ENCODE measurements at places on chromosomes 16 and 17. TPM values are rescaled to one million over a fixed set of nuclear protein-coding genes. Genes with fewer than 3 reads are reported as not detected.

The CNGB1 gene
- not detected for total RNA-seq

The UBB gene
- 1,877 TPM for total RNA-seq

The TNFRSF17 gene
- not detected for total RNA-seq

The CD7 gene
- not detected for total RNA-seq

The DHRS7B gene
- total RNA-seq, result 28.4 TPM

The C1QTNF1 gene
- 42.5 TPM for total RNA-seq

The ZP2 gene
- not detected for total RNA-seq

The CACNG3 gene
- not detected for total RNA-seq

DNA sequence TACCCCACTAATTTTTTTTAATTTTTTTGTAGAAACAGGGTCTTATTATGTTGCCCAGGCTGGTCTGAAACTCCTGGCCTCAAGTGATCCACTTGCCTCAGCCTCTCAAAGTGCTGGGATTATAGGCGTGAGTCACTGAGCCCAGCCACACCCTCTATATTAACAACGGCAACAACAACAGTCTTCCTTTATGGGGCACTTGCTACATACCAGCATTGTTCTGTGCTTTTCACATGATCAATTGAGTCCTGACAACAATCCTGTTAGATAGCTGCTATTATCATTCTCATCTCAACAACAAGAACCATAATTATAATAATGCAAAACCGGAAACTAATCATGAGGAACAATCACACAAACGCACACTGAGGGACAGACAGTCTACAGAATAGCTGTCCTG lies 12.6 kb upstream of the ARL5C start:
- DNase-seq, result peak; percentile 27

GRCh38 chr17:77160091-77160874 lies 19.5 kb downstream of the SEC14L1 start:
- no peak for DNase-seq

GRCh38 chr17:47705536-47706530 lies 11.9 kb downstream of the TBKBP1 start:
- no peak for DNase-seq

GRCh38 chr17:8117367-8117979 lies 841 bp downstream of the ALOXE3 start:
- DNase-seq, result no peak

DNA sequence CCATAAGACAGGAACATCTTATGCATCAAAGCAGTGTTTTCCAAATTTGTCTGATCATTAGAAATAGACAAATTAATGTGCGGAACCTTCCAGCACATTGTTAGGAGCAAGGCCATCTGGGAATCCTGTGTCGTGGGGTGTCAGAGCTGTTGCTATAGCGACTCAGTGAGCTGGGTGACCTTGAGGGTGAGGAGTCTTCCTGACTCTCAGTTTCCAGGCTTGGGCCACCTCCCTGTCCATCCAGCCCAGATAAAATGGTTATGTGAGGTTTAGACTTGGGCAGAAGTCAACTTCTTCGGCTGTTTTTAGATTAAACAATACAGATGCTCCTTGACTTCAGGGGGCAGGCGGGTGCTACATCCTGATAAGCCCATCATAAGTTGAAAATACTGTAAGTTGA lies 20.6 kb downstream of the MT1X start:
- no peak for DNase-seq

- DNase-seq, result peak; percentile 95
Observed at GRCh38 chr17:75996665-75997590, 3.7 kb upstream of the CDK3 start.

DNA sequence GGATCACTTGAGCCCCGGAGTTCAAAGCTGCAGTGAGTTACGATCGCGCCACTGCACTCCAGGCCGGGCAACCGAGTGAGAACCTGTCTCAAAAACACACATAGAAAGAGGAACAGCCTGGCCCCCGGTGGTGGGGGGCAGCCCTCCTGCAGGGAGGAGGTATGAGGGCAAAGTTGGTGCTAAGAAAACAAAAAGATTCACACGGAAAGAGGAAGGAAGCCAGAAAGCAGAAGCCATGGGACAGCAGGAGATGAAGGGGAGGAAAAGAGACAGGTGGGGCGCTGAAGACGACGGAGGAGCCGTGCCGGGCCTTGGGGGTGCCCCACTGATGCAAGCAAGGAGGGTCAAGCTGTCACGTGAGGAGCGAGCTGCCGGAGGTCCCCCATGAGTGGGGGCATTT lies 8.2 kb upstream of the C16orf74 start:
- DNase-seq, result no peak

DNA sequence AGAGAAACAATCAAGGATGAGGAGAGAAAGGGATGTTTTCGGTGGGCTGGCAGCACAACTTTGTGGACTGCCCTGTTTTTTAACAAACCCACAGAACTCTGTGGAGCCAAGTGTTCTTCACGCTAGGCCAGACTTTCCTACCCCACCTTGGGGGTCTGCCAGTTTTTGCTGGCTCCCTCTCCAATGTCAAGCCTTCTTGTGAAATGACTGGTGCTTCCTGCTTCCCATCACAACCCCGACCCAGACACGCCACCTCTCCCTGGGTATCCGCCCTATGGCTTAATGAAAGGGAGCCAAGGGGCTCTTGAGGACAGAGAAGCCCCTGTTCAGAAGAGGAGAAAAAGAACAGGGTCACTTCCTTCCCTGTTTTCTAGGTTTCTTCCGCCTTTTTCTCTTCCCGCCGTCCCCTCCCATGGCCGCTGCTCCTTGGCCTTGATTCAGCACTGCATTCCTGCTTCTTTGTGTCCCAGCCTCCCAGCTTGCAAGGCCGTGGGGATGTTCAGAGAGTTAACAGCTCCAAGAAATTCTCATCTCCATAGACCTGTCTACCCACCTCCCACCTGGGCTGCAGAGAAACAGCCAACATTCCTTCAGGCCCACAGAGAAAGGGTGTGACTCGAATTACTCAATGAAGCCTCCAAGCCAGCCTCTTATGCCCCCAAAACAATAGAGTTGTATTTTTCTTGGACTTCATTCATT lies 16.5 kb upstream of the SOX9 start:
- DNase-seq, result no peak

DNA sequence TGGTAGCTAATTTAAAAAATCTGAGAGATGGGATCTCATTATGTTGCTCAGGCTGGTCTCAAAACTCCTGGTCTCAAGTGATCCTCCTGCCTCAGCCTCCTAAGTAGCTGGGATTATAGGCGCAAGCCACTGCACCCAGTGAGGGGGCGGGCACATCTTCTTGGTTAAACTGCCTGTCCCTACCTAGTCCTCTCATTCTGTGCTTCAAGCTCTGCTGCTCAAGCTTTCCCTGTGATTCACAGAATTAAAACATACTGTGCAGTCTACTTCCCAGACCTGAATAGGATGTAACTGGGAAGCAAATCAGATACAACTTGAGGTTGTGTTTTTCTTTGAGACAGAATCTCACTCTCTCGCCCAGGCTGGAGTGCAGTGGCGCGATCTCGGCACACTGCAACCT lies 2.3 kb downstream of the MRPL38 start:
- no peak for DNase-seq

DNA sequence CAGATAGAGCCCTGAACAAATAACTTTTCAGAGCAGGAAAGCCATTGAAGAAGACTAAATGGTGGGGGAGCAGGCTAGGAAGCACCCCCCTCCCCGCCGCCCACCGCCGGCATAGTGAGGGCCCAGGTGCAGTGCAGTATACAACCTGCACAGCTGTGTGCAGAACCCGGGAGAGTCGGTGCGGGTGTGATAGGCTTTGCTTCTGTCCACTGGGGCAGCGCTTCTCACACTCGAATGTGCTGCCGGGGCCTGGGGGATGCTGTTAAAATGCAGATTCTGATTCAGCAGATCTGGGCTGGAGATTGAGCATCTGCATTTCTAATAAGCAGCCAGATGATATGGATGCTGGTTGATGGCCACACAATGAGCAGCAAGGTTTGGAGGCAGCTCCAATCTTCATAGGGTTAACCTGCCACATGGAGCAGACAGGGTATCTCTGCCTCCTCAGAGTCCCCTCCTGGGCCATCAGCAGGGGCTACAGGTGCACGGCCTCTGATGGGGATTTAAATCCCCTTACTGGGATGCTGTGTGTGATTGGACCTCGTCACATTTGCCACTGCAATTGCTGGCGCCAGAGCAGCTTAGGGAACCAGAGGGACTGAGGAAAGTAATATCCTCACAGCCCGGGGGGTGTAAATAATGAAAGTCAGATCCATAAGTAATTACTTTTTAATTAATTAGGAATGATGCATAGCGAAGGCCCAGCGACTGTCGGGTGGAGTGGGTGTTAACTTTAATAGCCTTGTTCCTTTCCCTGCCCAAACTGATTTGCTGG lies 172.0 kb upstream of the RPL38 start:
- DNase-seq, result no peak

GRCh38 chr17:81403671-81404534 lies 8.6 kb downstream of the BAHCC1 start:
- no peak for DNase-seq

DNA sequence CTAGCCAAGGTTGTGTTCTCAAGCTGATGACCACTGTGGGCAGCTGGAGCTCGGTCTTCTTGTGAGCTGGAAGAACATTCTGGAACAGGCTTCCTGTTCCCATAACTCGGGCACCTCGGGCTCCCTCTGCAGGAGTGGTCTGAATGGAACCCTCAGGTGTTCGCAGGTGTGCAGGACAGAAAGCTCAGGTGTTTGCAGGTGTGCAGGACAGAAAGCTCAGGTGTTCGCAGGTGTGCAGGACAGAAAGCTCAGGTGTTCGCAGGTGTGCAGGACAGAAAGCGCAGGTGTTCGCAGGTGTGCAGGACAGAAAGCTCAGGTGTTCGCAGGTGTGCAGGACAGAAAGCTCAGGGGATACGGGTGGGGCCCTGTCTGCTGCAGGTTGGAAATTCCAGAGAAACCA lies 109.0 kb upstream of the CACNG5 start:
- no peak for DNase-seq

- no peak for DNase-seq
Observed at GRCh38 chr17:65547253-65547670, 14.2 kb downstream of the AXIN2 start.

- DNase-seq, result no peak
Observed at GRCh38 chr16:59686405-59686804, 952.3 kb upstream of the GOT2 start.

- DNase-seq, result no peak
Observed at GRCh38 chr17:17189559-17189958, 16.6 kb downstream of the PLD6 start.

GRCh38 chr17:35374766-35375344 lies 1.4 kb upstream of the SLFN11 start:
- no peak for DNase-seq

- peak; percentile 42 for DNase-seq
Observed at GRCh38 chr17:79905832-79906231, 66.6 kb upstream of the CBX4 start.

GRCh38 chr17:57999496-58000017 lies 7.5 kb downstream of the SRSF1 start:
- DNase-seq, result peak; percentile 23

- DNase-seq, result no peak
Observed at GRCh38 chr17:373613-374230, 21.1 kb upstream of the RPH3AL start.

Measured in Daoy (cell line).